ENCODE measurements at places on chromosomes 16 and 17.

DNA sequence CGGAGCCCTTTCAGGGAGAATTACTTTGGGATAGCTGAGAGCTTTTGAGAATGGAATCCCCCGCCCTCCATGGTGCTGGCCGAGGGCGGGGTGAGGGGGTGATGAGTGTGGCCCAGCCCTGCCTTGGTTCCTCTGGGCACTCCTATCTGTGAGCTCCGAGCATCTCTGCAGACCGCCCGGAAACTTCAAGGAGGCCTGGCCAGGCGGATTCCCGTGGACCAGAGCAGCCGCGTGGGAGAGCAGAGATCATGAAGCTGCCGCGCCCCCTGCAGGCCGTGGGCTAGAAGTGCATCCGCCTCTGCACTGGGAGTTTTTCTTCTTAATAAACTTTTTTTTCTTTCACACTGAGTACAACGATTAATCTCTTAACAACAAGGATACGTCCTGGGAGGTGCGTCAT, 392.9 kb upstream of the EEF2KMT start:
- peak; percentile 39 for DNase-seq

DNA sequence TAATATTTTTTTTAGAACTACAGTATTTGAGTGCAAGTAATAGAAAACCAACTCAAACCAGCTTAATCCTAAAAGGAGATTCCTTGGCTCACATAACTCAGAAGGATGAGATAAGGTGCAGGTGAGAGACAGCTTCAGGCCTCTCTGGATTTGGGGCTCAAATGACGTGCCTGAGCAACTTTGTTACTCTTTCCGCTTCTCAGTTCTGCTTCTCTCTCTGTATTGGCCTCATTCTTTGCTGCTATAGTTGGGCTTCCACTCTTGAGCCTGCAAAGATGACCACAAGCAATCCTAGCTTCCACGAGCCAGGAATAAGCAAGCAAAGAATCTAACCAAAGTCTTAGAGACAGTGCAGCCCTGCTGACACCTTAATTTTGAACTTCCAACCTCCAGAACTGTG, 45.0 kb upstream of the NLK start:
- no peak for DNase-seq

- DNase-seq: no peak
Measured at GRCh38 chr17:8451933-8452614, 16.4 kb downstream of the NDEL1 start.

GRCh38 chr17:40111221-40112128, 10.3 kb upstream of the MSL1 start:
- DNase-seq: peak; percentile 71

DNA sequence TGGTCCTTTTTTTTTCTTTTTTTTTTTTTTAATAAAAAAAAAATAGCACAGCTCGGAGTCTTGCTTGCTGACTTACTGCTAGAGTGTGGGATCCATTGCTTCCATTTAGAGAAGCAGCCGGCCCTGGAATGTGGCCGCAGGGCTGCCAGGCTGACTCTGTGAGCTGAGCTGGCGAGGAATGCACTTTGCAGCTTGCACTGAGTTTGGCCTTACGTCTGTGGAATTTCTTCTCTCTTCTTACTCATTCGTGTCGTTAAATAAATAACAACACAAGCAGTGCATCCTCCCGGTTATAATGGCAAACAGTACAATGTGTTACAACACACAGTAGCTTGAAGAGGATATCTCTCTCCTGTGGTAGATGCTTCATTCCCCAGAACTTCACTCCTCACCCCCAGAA, 69.2 kb downstream of the PRKCB start:
- peak; percentile 32 for DNase-seq

- DNase-seq: no peak
Measured at GRCh38 chr16:1929105-1929504, 10.9 kb upstream of the HS3ST6 start.

- DNase-seq: no peak
Measured at GRCh38 chr16:12054868-12055267, 78.3 kb downstream of the SNX29 start.

GRCh38 chr16:75481475-75481874, 13.8 kb downstream of the CHST6 start:
- no peak for DNase-seq

DNA sequence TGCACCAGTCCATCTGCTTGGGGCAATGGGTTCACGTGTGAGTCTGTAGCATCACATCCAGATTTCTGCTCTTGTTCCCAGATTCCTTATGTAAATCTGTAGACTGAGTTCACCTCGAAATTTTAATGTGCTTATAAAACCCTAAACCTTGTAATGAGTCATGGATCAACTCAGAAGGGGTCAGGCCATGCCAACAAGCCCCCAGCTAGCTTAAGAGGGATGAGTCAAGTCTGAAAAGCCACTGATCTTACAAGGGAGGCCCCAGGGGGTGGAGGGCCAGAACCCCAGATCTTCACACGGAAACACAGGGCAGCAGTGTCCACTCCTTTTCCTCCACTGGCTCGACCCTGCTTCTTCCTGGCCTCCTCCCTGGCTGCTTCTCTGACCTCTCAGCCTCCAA, 399.1 kb upstream of the CDH5 start:
- no peak for DNase-seq

- peak; percentile 16 for DNase-seq
Measured at GRCh38 chr16:30051518-30051917, 14.0 kb upstream of the ALDOA start.
